T-cell (primary cell): ENCODE measurements at places on chromosomes 3 and 15.

DNA sequence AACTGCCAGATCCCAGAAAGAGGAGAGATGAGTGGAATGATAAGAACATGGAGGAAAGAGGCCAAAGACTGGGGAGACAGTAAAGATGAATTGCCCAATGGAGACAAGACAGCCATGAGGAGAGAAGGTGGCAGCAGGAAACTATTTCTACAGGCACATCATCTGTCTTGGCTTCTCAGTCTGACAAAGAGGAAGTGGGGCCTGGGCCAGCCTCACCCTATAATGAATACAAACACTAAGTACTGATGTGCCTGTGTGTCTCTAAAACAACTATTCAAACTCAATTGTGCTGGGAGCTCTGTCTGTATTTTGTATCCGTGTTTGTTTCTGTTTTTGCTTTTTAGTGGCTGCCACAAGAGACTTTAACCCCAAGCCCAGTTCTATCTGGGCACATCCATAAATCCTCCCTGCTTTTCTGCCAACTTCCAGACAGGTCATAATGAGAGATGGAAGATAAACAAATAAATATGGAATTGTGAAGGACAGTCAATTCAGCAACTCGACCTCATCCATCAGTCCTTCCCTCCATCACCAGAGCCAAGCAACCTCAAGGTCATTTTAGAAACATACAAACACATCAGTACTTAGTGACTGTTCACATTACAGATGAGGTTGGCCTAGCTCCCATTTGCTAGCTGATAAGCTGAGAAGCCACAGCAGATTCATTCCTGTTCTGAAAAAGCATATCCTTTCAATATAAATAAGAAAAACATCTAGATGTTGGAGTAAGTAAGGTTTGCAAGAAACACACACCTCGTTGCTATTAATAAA lies 116.7 kb downstream of the CADPS start:
- DNase-seq = no peak

DNA sequence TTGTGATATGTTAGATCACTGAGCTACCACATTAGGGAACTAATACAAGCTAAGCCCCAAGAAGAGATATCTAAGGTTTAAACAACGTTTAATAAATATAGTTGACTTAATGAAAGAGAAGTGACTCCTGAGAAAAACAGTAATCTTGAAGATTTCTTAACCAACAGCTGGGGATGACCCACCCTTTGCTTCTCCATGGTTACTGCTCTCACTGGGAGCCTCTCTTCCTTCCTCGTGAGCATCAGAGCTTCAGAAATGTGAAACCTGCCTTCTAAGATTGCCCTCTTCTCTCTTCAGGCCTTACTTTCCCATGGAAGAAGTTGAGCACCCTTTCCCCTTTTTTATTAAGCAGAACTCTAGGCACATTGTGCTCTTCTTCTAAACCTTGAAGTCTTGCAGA lies 132.2 kb upstream of the NR2E3 start:
- DNase-seq = no peak

GRCh38 chr3:27914199-27914598 lies 192.1 kb upstream of the EOMES start:
- no peak for DNase-seq

DNA sequence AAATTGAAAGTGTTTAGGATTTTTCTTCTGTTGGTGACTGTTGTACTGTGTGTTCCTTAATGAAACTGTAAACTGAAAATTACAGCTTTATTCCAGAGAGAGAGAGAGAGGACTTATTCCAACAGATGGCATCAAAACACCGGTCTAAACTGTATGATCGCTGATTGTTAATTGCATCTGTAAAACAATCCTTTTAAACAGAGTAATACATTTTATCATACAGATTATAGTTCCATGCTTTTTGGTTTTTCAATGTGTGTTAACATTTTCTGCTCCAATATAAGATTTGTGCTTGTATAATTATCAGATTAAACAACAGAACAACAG lies 289.7 kb upstream of the DNAJC19 start:
- no peak for DNase-seq

GRCh38 chr15:62647202-62647842 lies 395.2 kb upstream of the TPM1 start:
- DNase-seq = no peak

- no peak for DNase-seq
These were observed 23.8 kb upstream of the TRAK1 start for GRCh38 chr3:42067326-42067725.

- DNase-seq = no peak
These were observed 12.9 kb downstream of the SSUH2 start for GRCh38 chr3:8631661-8632060.

DNA sequence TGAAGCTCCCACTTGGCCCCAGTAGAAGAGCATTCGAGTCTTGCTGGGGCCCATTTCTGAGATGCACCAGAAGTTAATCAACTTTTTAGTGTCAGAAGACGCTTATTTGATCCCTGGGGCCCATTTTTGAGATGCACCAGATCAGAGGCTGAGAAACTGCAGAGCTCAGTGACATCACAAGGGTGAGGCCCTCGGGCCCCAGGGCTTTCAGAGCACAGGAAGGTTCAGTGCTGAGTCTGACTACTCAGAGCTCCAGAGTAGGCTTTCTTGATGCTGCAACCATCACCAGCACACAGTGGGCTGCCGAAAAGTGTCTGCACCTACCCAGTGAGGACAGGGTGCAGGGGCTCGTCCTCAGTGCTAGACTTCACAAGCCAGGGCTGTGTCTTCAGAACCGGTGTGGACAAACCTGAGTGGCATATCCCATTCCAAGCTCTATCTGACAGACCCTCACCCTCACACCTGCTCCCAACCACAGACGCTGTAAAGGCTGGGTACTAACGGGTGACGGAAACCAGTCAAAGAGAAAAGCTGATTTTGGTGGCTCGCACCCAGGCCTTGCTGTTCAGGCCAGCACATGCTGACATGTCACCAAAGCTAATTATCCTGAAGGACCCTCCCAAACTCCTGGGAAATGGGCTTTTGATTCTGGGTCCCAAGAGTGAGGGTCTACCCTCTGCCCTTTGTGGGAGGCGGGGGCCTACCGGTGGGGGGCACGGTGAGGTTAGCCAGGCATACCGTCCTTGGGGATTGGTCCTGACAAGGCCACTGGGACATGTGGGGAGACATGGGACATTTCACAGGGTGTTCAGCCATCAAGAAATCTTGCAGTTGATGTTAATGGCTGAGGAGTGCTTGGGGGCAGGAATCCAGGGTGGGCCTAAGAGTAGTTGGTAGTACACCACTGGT lies 83.0 kb downstream of the PDCD6IP start:
- no peak for DNase-seq

DNA sequence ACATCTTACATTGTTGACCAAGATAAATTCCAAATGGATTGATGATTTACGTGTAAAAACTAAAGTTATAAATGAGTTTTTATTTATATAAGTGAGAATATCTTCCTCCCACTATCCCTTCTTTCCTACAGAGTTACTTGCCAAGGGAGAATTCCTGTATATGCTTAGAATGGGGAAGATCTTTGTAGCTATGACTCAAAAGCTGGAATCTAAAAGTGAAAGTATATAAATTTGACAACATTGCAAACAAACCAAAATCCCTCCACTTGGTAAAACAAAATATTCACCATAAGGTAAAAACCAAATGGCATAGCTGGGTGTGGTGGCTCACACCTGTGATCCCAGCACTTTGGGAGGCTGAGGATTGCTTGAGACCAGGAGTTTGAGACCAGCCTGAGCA lies 52.7 kb upstream of the GCNT3 start:
- DNase-seq = no peak

DNA sequence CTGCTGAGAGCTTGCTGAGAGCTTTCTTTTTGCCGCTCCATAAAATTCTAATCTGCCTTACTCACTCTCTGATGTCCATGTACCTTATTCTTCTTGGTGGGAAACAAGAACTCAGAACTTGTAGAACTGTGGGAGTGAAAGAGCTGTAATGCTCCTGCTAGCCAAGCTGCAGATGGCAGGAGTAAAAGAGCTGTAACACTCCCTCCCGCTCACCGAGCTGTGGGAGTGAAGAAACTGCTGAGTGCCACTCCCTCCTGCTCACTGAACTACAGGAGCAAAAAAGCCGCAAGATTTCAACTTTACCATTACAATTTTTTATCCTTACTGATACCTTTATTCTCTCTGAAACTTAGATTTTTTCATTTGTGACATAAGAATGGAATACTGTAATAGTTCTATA lies 199.1 kb downstream of the SI start:
- DNase-seq = no peak

- DNase-seq = no peak
These were observed 92.8 kb downstream of the ZIC4 start for GRCh38 chr3:147313513-147313912.

DNA sequence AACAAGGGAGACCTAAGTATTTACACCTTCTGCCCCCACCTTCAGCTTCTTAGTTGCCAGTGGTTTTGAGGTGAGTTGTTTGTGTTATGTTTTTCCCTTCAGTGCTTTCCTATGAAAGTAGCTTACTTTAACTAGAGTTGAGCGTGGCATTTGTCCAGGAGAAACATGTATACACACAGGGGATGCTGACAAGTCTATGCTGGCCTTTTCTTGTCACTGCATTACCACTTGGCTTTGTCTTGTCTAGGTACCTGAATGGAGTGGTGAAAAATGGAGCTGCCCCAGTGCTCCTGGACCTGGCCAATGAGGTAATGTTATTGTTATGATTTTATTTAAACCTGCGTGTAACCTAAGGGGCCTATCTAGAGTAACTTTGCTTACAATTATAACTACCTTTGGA lies 74.4 kb downstream of the CDIN1 start:
- DNase-seq = no peak

DNA sequence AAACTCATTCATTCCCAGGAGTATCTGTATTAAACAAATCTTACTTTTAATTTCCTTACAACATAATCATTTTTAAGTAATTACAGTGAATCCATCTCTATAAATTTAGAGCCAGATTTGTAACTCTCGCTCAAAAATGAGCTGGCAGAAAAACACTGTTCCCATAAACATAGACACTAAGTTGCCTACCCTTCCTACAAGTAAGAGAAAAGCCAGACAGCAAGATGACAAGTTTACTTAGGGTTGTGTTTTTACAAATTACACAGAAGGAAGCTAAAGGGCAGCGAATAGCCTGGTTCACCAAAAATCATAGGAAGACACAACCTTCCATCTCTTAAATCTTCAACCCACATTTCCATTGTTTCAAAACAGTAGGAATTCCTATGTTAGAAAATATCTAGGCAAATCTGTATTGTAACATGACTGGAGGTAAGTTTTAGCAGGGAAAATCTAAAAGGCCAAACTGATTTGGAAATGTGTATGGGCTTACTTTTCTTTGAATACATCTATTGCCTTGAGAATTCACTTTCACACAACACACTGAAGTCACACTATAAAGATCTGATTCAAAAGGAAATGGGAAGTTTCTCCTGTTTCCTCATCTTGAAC lies 21.7 kb downstream of the HERC1 start:
- no peak for DNase-seq

DNA sequence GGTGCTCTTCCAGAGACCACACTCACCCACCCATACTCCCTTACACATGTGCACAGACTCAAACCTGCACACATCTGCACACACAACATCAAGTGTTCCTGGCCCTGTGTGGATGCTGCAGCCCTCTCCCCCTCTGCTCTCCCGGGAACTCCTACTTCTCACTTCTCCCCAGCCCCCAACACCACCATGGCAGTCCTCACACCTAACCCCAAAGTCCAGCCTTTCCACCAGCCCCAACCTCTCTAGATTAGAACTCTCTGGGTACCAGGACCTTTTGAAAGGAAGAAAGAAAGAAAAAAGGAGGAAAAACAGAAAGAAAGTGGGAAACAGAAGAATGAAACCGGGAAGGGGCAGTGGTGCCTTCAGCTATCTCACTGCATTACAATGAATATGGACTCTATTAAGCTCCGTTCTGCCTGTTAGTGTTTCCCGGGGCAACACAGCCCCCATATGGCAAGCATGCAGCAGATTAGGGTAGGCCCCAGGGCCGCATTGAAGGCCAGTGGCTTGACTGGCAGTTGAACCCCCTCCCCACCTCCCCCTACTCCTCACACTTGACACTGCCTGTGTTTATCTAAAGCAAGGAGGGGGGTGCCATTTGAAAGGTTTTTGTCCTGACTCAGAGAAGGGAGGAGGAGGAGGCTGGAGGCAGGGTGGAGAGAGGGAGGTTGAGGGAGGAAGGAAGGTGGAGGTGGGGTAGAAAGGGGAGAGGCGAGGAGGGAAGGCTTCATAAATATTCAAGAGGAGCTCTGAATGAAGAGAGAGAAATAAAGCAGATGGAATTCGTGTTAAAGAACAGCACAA lies 30.1 kb downstream of the BOC start:
- DNase-seq = no peak

DNA sequence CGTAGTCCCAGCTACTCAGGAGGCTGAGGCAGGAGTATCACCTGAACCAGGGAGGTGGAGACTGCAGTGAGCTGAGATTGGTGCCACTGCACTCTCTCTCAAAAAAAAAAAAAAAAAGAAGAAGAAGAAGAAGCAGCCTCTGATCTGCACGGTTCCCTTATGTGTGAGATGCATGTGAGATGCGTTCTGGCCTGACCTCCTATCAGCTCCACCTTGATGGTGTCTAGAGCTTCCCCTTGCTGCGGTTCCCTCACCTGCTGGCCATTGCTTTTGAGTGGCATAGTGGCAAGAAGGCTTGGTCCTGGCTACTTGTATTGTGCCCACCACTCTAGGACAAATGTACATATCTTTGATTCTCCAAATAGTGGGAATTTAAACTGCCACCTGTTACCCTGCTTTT lies 49.4 kb upstream of the CFAP161 start:
- no peak for DNase-seq

DNA sequence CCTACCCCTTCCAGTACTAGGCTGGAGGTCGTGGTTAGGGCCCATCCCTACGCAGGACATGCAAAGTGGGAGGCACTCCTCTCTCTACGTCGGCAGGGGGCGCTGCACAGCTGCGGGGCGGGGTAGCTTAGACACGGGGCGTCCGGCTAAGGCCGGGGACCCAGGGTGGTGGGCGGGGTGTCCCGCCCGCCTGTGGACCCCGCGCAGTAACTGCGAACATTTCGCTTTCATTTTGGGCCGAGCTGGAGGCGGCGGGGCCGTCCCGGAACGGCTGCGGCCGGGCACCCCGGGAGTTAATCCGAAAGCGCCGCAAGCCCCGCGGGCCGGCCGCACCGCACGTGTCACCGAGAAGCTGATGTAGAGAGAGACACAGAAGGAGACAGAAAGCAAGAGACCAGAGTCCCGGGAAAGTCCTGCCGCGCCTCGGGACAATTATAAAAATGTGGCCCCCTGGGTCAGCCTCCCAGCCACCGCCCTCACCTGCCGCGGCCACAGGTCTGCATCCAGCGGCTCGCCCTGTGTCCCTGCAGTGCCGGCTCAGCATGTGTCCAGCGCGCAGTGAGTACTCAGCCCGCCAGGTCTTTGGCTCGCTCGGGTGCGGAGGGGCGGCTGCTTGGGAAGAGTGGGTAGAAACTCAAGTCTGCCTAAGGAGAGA lies at the start of gene IL12A:
Gene IL12A (plus strand): TSS at position 219 of the 655 bp plus-strand sequence.
- peak; percentile 76 for DNase-seq

DNA sequence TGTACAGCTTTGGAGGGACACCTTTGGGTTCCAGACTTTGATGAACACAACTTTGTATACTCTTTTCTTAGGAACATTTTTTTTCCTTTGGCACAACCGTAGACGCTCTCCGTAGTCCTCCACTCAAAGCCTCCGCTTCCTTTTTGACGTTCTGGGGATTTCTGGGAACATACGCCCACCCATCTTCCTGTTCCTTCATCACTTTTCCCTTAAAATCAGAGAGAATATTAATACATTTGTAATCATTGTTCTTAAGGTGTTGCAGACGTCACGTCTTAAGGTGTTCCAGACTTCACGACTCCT lies 405 bp upstream of the SPG21 start:
- no peak for DNase-seq

GRCh38 chr15:65163041-65163440 lies 22.1 kb downstream of the CLPX start:
- no peak for DNase-seq

- no peak for DNase-seq
These were observed 174.2 kb downstream of the CACNA2D3 start for GRCh38 chr3:54296531-54296930.

GRCh38 chr15:67901922-67902321 lies 62.1 kb upstream of the RNU6-1 start:
- DNase-seq = no peak
